CD8-positive, alpha-beta memory T cell (primary cell): ENCODE measurements at places on chromosomes 7 and 10.

DNA sequence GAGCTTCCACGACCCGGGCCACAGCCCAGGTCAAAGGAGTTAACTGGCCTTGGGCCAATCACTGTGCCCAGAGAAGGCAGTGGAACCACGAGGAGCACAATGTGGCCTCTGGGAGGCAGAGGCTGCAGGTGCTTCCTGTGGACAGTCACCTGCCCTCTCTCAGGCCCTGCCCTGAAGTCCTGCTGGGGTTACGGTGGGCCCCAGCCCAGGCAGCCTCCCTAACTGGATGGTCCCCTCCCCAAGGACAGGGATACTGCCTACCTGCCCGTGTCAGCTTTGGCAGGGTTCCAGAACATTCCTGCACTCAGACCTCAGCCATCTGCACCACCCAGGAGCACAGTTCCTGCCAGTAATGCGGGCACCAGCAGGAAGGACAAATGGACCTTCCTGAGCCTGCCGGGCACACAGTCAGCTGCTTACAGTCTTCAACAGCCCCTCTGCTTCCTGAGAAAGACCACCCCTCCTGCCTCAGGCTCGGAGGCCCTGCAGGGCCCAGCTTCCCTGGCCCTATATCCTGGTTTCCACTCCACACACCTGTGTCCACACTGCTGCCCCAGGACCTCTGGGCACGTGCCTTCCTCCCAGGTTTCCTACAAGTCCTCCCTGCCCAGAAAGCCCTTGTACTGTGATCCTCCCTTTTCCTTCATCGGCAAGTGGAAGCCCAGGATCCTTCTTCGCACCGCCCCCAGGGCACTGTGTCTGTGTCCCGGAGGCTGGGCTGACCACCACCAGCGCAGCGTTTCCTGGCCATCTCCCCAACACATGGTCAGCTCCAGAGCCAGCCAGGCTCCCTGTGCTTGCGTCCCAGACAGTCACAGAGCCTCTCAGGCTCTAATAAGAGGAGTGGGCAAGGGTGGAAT is 23.3 kb downstream of the WDR86 start:
- no peak for DNase-seq

DNA sequence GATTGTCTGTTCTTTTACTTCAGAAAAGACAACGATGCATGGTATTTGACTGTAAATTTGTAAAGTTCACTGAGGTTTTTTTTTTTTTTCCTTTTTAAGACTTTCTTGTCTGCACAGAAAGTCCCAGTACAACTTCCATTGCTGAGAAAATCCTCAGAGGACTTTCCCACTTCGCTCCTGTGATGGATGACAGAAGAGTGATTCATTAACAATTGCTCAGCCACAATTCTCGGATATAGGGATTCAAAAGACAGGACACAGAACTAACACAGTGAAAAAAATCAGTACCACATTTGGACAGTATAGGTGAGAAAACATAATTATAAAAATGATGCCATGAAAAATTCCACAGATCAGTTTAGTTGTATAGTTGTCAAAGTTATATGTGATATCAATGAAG is 48.0 kb downstream of the SEC23IP start:
- no peak for DNase-seq

- DNase-seq: no peak
These were observed 125.2 kb downstream of the CCDC3 start for GRCh38 chr10:12876266-12876665.

DNA sequence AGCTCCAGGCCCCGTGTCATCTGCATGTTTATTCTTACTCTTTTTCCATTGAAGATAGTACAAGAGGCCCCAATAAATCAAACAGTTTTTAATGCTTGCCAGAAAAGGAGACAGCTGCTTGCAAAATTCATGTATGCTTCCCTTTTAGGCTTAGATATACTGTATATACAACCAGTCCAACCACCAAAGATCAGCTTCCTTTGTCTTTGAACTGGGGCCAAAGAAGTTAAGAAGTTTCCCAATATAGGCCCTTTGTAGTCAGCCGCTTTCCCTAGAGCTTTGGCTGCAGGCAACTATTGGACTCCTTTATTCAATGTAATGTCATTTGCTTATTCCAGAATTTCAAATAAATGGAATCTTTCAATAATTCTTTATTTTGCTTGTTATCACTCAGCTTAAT is 1395.0 kb downstream of the GATA3 start:
- DNase-seq: no peak

DNA sequence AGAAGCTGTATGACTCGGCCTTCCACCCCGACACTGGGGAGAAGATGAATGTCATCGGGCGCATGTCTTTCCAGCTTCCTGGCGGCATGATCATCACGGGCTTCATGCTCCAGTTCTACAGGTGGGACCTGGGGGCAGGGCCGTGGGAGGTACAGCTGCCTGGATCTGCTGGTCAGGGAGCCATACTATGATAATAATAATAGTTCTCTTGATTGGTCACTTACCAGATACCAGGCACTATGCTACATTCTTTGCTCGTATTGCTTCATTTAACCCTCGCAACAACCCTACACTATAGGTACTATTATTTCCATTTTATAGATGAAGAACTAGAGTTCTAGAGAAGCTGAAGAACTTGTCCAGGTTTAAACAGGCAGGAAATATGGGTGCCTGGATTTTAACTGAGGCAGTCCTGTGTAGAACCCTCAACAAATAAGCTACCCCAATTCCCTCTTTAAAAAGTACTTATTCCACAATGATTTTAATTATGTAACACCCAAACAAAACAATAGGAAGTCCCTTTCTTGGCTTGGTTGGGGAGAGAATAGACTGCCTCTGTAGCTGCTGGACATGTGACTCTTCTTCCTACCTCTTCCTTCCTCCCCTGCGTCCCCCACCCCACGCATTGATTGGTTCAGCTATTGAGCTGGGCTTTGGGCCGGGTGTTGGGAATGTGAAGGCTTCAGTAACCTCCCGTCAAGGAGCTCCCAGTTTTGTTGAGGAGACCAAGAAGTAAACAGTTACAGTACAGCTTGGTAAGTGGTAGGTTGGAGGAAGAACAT is 12.8 kb downstream of the SFXN2 start:
- DNase-seq: no peak

GRCh38 chr7:117065571-117066150 is 112.4 kb downstream of the ST7 start:
- no peak for DNase-seq

- DNase-seq: no peak
These were observed 10.7 kb downstream of the IRF5 start for GRCh38 chr7:128948312-128948973.

- DNase-seq: no peak
These were observed 69.5 kb downstream of the LMBR1 start for GRCh38 chr7:156823435-156823834.

DNA sequence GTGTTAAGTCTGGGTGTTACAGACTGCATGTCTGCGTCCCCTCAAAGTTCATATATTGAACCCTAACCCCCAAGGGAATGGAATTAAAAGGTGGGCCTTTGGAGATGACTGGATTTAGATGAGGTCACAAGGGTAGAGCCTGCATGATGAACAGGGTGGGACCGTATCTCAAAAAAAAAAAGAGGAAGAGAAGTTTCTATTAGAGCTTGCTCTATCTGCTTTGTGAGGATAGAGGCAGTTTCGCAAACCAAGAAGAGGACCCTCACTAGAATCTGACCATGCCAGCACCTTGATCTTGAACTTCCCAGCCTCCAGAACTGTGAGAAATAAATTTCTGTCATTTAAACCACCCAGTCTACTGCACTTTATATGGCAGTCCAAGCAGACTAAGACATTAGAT is 1.4 kb downstream of the KIN start:
- DNase-seq: no peak

GRCh38 chr10:79266543-79267312 is 80.5 kb upstream of the PPIF start:
- no peak for DNase-seq

- DNase-seq: no peak
These were observed 408.2 kb upstream of the ADARB2 start for GRCh38 chr10:2145491-2145890.

- no peak for DNase-seq
These were observed 612.9 kb downstream of the PTPRN2 start for GRCh38 chr7:157974678-157975230.

- DNase-seq: no peak
These were observed 105.9 kb downstream of the ANKRD7 start for GRCh38 chr7:118330388-118330787.

DNA sequence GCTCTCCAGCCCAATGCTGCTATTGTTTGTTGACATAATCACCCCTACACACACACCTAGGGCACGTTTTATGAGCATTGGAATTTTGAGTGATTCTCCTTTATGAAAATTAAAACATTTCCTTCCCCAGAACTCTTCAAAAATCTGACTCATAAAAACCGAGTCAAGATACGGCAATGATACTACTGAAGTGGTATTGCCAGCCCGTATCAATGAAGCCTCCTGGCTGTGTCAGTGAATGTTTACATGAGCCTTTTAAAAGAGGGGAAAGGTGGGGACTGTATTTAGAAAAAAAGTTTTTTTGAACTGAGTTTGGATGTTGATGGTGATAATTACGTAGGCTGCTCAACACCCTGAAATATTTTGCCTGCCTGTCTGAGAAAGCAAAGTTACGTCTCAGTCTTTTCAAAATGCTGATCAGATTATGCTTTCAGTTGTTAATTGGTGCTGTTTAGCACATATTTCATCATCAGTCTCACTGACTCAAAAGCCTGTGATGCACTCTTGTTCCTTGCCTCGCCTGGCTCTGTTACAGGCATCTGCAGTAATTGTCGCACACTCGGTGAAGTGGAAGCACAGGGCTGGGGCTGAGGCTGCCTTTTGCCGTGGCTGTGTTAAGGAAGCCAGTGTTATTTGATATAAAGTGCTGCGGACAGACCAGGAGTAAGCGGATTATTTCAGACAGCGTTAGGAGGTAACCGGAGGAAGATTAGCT is 157.4 kb upstream of the TCF7L2 start:
- no peak for DNase-seq

DNA sequence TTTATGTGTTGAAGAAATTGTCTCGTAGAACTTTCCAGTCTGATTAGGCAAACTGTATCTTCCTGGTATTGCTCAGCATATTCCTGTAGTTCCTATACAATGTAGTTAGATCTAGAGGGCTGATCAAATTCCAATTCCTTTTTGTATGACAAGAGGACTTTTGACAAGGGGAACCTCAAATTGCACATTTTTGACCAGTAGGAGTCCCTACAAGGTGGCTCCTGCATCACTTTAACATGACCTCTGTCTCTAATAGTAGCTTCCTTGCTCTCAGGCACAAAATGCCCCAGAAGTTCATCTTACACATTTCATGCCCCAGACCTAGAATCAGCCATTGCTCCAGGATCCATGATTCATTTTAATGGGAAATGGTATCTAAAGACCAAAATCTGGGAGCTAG is 18.7 kb downstream of the HERPUD2 start:
- no peak for DNase-seq
